IPS DF 6.9 (cell line): ENCODE measurements at places on chromosomes 2 and 18.
A peak's percentile ranks its signal among the peaks of the same experiment; 100 is the strongest.

GRCh38 chr2:134393075-134393461 is 139.2 kb downstream of the MGAT5 start:
- no peak for DNase-seq

GRCh38 chr2:195956725-195957124 is 111.9 kb downstream of the DNAH7 start:
- no peak for DNase-seq

- DNase-seq: no peak
These were observed 111.2 kb downstream of the KLF7 start for GRCh38 chr2:207054521-207054920.

DNA sequence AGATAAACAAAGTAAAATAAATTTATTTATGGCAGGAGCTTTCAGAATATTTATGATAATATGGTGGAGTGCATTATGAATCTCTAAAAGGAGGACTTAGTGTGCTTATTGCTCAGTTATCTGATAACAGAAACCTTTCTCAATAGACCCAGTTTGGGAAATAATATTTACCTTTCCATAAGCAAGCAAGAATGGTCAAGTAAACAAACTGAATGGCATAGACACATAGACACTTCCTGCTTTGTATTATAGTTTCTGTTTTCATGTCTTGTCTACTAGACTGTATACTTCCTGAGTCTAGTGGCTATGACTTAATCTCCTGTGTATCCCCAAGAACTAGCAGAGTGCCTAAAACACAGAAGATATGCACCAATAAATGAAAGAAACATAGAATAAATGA is 87.8 kb downstream of the UPP2 start:
- DNase-seq: no peak

DNA sequence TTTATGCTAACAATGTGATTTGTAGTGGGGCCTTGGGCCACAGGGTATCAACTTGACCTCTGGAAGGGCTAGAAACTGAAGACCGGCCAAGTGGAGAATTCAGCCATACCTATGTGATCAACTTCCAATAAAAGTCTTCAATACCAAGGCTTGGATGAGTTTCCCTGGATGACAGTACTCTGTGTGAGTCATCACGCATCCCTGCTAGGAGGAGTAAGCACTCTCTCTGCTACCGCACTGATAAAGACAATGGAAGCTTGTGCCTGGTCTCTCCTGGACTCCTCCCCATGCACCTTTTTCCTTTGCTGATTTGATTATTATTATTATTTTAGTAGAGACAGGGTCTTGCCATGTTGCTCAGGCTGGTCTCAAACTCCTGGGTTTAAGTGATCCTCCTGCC is 58.1 kb downstream of the SKA1 start:
- no peak for DNase-seq

- DNase-seq: no peak
These were observed 3.6 kb upstream of the KIAA2012 start for GRCh38 chr2:202069170-202070067.

- no peak for DNase-seq
These were observed 36.5 kb downstream of the EIF4E2 start for GRCh38 chr2:232586943-232587505.

GRCh38 chr2:230412846-230413245 is 3.2 kb upstream of the SP100 start:
- DNase-seq: no peak

DNA sequence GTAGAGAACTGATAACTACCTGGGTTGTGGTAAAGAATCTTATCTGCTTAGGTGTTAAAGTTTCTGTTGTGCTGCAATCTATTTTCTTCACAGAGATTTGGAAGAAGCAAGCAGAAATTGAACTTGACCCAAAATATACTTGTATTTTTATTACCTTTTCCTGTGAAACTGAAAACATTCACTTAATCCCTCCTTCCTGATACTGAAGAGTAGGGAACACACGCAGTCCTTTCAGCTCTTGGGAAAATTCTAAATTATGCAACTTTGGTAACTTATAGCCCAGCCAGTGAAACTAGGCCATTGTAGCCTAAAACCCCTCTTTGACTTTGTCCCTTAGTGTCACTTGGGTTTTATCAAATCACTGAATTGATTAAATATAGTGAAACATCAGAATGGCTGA is 128.4 kb upstream of the MEIS1 start:
- DNase-seq: no peak

DNA sequence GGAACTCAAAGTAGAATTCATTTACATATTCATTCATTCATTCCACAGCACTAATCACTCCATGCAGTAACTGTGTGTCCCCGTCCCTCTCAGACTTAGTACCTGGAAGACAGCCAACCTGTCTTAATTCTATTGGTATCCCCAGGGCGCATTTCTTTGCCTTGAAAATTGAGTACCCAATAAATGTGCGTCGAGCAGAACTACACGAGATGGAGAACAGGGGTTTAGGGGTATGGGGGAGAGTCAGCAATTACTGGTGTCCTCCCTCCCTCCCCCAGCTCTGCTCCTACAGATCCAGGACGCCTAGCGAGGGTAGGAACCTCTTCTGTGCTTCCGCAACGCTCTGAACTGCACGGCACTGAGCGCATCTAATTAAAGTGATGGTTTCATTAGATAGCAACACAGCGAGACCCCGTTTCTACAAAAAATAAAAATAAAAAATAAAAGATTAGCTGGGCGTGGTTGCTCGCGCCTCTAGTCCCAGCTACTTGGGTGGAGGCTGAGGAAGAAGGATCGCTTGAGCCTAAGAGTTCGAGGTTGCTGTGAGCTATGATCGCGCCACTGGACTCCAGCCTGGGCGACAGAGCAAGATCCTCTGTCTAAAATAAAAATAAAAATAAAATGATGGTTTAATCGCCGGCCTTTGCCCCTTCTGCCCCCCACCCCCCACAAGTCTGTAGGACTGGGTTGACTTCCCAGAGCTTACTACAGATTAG is 614 bp upstream of the FKBP1B start:
- DNase-seq: no peak

DNA sequence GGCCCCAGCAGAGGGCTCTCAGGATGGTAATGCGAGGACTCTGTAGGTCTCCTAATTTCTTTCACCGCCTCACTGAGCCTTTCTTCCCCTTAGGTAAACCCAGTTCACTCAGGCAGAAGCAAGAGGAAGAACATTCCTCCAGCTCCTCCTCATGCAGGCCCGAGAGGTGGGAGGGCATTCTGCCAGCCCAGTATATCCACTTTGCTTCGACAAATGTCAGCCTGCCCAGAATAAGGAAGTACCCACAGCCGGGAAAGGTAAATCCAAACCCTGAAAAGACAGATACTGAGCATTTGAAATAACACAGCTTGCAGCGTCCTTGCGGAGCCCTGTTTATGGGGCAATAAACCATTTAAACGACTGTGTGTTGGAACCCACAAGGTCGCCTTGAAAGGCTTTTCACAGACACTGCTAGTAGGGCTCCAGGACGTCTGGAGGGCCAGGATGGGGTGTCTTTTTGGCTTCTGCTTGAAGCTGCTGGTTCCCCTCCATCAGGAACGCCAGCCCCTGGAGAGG is 63.0 kb upstream of the STPG4 start:
- DNase-seq: no peak

GRCh38 chr2:241040081-241040803 is 41.8 kb downstream of the SNED1 start:
- DNase-seq: no peak

DNA sequence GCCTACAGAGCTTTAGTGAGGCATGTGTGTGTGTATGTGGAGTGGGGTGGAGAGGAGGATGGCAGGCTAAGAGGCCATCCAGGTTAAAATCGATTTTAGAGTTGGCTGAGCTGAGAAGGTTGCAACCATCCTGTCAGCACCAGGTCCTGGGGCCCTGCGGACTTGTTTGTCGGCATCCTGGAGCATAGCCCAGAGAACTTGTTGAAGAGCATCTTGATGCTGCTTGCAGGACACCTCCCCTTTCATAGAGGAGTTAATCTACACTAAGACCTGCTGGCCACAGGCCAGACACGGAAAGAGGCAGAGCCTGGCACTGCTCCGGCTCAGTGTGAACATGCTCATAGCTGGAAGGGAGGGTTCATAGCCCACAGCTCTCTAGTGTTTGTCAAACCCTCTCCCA is 72.1 kb upstream of the RGPD5 start:
- no peak for DNase-seq

DNA sequence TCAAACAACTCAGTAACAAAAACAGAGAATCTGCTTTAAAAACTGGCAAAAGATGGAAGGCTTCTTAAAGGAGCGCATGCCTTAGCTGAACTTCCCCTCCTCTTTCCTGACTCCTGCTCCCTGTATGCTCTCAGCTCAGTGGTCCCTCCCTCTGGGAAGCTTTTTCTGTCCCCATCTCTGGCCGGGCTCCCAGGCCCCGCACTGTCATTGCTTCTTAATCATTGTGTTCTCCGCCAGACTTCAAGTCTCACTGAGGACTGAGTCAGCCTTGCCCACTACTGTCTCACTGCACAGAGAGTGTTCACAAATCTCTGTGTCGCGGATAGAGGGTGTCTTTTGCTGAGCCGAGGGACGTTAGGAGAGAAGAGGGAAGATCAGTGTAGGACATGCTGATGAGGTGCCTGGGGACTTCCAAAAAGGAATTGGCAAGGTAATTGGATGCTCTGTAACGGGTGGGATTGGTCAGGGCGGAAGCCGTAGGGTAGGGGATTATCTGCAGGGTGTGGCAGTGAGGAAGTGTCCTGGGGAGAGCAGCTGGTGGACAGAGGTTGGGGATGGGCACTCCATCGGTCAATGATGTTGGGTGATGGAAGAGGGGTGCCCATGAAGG is 16.2 kb downstream of the TOGARAM2 start:
- no peak for DNase-seq

DNA sequence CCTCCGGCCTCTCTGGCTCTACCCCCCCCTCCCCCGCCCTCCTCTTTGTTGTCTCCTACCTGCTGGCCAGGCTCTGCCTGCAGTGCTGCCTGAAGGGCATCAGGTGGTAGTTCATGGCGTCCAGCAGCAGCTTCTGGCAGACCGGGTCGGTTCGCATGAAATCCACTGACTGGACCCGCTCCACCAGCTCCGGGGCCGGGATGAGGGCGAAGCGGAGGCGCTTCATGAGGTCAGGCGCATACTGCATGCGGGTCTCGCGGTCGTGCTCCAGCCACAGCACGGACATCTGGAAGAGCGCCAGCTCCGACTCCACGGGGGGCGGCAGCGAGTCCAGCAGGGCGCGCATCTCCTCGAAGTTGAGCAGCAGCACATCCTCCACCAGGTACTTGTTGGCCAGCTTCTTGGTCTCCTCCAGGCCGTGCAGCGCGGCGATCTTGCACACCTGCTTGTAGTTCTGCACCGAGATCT is 3.2 kb downstream of the KLHL14 start:
- no peak for DNase-seq

- DNase-seq: no peak
These were observed 614.1 kb upstream of the VRK2 start for GRCh38 chr2:57432528-57432927.

DNA sequence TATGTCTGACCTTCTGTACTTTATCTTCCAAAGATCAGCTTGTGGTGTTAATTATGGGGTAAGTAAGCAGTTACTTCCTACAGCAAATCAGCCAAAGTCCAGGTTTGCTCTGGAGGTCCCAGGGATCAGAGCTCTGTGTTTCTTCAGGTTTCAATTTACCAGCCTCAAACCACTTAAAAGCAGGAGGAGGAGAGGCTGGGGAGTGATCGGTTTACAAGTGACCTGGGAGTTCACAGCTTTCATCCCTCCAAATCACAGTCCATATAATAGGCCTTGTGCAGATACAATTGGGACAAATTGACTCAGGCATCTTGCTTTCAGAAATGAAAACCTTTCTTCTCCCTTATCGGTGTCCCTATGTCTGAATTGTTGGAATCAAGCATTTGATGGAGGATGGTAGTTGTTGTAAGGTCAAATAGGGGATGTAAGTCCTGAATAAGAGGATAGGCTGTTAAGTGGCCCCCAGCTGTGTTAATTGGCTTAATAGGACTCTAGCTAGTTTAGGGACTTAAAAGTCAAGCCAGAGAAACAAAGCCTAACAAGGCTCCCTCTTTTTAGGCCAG is 188.0 kb upstream of the NT5C1B start:
- DNase-seq: peak; percentile 2

DNA sequence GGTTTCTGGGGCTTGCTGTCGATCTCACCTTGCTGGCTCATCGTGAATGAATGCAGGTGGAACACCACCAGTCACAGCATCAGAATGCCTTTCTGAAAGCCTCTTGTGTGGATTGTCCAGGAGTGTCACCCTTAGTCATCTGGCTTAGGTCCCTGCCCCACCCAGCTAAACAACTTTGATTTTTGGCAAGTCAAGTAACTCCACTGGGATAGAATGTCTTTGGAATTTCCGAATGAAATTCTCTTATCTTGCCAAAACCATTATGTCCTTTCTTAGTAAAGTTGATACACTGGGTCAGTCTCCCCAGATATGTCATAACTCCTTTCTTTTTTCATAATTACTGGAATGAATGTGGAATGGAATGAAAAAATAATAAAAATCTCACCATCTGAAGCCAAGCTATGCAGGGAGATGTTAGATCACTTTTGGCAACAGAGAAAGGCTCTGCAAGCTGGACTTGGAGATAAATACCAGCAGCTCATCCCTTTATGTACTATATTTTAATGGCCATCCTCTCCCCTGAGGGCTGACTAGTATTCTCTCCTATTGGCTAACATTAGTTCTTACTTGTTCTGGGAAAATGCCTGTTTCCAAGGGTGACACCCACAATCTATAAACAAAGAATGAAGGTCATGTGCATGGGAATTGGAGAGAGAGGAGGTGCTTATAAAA is 35.4 kb downstream of the INSIG2 start:
- DNase-seq: no peak

- no peak for DNase-seq
These were observed 280.2 kb downstream of the SRBD1 start for GRCh38 chr2:45330637-45331409.

DNA sequence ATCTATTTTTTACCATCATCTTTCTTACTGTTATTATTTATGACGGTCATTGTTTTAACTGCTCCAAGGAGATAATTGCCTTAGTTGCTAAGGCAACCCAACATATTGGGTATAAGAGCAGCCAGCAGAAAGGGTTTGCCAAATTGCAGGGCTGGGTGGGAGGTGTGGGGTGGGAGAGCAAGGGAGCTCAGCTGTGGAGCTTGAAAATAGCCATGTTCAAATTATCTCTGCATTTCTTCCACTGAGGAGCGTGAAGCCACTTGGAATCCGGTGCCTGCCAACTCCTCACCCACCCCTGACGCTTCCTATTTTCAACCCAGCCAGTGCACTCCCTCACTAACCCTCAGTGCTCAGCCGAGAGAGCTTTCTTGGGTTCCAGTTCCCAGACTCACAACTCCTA is 60.8 kb downstream of the SETBP1 start:
- DNase-seq: no peak

- no peak for DNase-seq
These were observed 33.8 kb downstream of the GPC1 start for GRCh38 chr2:240469239-240469636.

GRCh38 chr2:148982282-148982681 is 56.2 kb upstream of the LYPD6B start:
- DNase-seq: no peak
